ENCODE measurements at places on chromosomes 4 and X. TPM values are rescaled to one million over a fixed set of nuclear protein-coding genes. Genes with fewer than 3 reads are reported as not detected.

- no peak for DNase-seq
These were observed 241.7 kb upstream of the TEX13A start for GRCh38 chrX:105462186-105462585.

GRCh38 chr4:71187404-71188155 lies 151.2 kb upstream of the SLC4A4 start:
- no peak for DNase-seq

DNA sequence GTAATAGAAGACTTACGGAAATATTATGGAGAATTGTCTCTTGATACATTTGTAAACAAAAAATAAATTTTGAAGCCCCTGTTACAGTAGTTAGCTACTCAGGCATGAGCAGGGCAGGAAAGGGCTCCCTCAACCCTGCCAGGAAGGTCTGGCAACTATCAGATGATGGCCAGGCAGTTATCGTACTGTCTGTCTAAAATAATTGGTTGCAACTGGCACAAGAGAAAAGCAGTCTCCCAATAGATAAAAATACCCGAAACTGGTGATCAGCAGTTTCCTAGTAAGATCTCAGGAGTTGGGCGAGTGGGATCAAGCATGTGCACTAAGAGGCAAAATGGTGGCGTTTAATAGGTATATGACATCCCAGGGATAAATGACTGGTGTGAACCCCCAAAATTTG lies 1336.3 kb downstream of the C4orf33 start:
- no peak for DNase-seq

Gene MSMO1
- 98.6 TPM for total RNA-seq

Gene PLAC1
- 0.42 TPM for total RNA-seq
